ENCODE measurements at places on chromosomes 13 and 19.

DNA sequence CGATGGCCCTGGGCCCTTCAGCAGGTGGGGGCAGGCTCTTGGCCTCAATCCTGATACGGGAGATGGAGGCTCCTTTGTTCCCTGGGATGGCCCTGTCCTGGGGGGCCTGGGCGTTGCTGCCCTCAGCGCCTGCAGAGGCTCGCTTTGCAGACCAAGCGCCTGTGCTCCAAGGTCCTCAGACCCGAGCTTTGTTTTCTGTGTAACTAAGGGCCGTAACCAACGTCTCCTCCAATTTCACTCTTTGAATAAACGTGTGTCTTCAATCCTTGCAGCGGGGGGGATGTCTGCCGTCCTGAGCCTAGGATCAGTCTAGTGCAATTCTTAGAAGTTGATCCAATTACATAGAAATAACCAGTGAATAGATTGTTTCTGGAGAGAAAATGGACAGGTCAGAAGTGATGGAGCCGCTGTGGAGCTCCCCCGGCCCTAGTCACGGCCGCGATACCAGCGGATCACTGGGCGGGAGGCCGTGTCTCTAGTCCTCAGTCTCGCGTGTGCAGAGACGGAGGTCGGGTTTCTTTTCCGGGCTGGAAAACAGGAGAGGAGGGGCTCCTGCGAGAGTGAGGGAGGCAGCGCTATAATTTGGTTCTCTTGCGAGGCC is 5.3 kb downstream of the PTBP1 start:
- peak; percentile 22 for DNase-seq

DNA sequence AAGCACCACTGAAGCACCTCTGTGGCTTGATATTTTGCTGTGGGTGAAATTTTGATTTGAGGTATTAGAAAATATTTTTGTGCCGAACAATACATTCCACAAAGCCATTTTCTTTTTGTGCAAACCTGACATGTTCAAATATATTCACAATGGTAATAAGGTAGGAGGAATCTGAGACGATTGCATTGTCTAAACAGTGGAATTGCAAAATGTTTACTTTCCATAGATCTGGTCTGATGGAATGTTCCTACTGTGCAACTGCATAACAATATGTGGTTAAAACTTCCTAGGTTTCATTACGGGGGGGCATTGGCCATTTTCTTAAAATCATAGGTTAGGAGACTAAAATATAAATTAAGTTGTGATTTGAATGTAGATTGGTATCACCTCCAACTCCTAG is 42.7 kb upstream of the AKAP11 start:
- no peak for DNase-seq

DNA sequence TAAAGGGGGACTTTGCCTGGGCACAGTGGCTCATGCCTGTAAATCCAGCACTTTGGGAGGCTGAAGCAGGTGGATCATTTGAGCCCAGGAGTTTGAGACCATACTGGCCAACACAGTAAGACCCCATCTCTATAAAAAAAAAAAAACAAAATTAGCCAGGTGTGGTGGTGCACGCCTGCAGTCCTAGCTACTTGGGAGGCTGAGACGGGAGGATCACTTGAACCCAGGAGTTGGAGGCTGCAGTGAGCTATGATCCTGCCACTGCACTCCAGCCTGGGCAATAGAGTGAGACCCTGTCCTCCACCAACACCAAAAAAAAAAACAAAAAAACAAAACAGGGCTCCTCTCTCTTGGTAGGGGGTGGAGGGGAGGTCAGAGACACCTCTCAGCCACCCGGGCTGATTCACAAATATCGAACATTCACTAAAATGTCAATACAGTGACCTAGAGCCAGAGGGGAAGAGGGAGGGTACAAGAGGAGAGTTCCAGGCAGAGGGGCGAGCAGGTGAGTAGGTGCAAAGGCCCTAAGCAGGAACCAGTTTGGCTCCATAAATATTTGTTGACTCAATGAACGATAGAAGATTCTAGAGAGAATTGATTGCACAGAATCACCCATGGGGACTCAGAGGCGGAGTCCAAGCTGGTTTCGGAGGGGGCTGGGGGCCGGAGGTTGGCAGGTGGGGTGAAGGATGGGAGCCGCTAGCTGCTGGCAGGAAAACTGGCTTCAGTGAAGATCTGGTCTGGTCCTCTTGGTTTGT is 1.0 kb upstream of the CREB3L3 start:
- DNase-seq = no peak

- no peak for DNase-seq
Measured at GRCh38 chr19:15666883-15667282, 6.0 kb upstream of the CYP4F12 start.

All from fibroblast of skin of right quadriceps (primary cell).